ENCODE measurements at places on chromosomes 7 and 10.

GRCh38 chr7:114648680-114649079, 234.1 kb downstream of the FOXP2 start:
- no peak for DNase-seq

DNA sequence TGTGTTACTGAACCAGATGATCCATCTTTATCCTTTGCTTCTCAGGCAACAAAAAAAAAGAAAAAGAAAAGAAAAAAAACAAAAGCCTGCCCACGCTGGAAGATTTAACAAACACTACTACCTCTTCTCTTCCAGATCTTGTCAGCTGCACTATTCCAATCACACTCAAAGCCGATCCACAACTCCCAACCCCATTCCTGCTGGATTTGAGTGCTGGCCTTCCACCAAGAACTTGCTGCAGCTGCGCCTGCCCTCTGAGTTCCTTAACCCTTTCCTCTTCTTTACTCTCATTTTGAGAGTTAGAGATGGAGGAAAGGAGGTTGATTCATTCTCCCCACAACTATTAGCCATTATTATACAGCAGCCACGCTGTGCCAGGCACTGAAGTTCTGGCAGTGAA, 16.0 kb upstream of the ITGA8 start:
- DNase-seq: no peak

GRCh38 chr7:27921081-27921836, 181.3 kb downstream of the TAX1BP1 start:
- no peak for DNase-seq

DNA sequence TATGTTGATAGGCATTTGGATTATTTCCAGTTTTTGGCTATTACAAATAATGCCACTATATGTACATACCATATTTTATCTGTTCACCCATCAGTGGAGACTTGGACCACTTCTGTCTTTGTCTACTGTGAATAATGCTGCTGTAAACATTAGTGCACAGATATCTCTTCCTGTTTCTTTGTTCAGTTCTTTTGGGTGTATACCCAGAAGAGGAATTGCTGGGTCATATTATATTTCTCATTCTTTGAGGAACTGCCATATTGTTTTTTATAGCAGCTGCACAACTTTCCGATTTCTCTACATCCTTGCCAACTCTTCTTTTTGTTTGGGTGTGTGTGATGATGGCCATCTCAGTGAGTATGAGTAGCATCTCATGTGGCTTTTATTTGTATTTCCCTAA, 218.0 kb downstream of the LRMDA start:
- no peak for DNase-seq

- DNase-seq: no peak
Observed at GRCh38 chr10:1297566-1298301, 241.5 kb downstream of the WDR37 start.

DNA sequence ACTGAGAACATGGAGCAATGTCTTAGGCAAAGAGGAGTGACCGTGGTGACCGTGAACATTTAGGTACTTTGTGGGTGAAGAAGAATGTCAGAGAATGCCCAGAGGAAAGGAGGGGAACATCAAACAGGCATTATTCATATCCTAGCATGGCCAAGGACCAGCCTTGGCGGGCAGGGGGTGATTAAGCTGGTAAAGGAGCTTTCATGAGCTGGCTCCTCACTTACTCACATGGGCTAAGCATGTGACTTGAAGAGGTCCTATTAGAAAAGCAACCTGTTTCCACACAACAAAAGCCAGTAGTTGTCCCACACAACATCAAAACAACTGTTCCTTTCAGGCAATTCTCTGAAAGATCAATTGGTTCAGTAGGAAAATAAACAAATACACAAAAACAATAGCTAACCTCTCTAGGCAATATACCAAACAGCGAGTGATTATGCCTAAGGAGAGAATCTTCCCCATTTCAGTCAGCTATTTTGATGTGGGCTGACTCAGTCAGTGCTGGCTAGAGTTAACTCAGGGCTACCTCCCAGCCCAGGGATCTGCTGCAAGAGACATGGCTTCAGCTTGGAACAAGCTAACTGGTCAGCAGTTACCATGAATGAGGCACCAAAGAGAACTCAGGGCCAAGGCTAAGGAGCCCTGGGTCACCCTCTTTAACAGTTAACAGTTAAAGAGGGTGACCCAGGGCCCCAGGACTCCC, 283.5 kb downstream of the ARHGAP12 start:
- DNase-seq: no peak

GRCh38 chr7:37713613-37714012, 30.0 kb downstream of the GPR141 start:
- no peak for DNase-seq

DNA sequence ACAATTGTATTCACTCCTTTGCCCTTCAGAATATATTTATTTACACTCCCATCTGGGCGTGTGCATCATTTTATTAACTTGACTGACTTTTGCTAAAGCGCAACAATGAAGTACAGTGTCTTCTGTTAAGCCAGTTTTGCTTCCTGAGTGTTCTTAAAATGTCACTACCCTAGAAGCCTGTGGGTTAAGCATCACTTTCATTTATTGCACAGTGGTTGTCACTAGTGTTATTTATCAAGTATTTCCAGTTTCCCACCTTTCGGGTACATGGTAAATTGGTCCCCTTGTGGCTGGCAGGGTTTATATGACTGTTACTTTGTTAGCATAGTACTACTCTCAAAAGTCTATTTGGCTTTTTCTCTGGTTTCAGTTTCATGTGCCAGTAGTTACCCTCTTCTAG, 3.3 kb downstream of the HILPDA start:
- no peak for DNase-seq

- no peak for DNase-seq
Observed at GRCh38 chr10:11097686-11098085, 80.0 kb downstream of the CELF2 start.

Measured in stimulated activated effector memory CD8-positive, alpha-beta T cell treated with anti-CD3 and anti-CD28 coated beads, Interleukin-12 subunit alpha, Interleukin-12 subunit beta, amount 100 ng/mL, for 72 hours (primary cell).